ENCODE measurements at places on chromosomes 5 and 9. TPM values are rescaled to one million over a fixed set of nuclear protein-coding genes. Genes with fewer than 3 reads are reported as not detected.
A peak's percentile ranks its signal among the peaks of the same experiment; 100 is the strongest.

- no peak for ATAC-seq
Observed at GRCh38 chr5:82365744-82366228, 87.6 kb upstream of the RPS23 start.

- ATAC-seq = no peak
Observed at GRCh38 chr9:114276908-114277821, 45.7 kb upstream of the ORM1 start.

DNA sequence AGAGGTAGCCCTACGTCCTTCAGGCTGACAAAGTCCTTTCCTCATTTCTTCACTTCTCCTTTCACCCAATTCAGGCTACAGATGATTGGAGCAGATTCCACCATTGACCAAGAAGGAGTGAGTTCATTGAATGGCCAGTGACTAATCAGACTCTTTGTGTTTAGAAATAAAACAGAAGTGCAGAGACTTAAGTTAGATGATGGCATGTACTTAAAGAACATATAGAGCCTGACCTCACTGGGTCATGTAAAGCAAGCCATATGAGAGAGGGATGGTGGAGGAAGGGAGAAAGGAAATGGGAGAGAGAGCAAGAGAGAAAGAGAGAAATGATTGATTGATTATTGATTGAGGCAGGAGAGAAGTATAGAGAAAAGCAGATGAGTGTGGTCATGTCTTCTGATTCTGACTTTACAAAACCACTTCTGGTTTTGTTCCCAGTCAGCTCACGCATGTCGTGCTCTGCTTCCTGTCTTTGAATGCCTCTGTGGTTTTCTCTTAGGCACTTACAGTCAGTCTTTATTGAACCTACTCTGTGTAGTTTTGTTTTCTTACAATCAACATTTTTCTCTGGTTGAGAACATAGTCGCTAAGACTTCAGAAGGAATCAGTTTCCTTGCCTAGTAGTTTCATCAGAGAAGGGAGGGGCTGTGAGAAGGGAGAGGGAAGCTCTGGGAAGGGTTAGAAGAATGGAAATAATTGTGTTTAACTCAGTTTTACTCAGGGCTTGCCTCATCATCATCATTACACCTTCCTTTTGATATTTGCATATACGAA lies 149.2 kb upstream of the KLF9 start:
- peak; percentile 61 for ATAC-seq

FOXD4L3 gene
- not detected for total RNA-seq

SH3PXD2B gene
- total RNA-seq = 61.6 TPM

DNA sequence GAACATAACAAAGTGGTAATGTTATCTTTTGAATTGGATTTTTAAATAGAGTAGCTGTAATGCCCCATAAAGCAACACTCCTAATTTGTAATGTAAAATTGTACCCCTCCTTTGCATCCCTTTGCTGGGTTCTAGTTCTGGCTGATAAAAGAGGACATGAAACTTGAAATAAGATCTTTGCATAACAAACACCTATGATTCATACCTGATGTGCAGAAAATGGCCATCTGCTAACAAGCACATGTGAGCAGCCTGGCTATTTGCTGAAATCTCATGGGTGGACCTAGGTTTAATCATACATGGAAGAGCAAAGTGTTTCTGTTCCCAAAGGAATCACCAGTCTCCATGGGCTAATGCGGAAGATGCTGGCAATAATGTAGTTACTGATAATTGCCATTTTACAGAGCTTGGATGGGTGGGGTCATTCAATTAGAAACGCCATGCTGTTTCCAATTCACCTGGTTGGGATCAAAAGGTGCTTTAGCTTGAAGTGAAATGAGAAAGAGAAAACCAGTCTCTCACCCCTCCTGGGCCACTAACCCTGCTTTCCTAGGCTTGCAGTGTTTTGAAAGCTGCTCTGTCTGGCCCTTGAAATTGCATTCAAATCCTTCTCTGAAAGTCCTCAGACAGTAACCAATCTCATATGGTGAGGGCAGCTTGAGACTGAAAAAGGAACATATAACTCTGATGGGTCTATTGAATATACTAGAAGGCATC lies 585.1 kb downstream of the TLE4 start:
- ATAC-seq = no peak

DNA sequence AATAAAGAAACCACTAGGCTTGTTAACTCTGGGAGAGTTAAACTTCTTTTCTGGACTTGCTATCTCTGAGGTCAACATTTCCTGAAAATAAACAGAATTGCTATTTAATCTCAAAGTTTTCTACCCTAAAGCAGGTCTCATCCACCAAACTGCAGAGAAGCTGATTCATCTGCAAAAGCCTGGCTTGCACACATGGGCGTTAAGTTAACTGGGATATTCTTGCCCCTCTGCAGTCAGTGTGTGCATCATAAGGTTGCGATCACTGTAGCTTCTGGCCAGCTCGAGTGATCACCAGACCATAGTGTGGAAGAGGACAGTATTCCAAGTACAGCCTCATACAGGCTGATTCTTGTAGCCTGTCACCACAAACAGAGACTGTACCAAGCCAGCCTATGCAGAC lies 99.2 kb downstream of the SPOCK1 start:
- no peak for ATAC-seq

DNA sequence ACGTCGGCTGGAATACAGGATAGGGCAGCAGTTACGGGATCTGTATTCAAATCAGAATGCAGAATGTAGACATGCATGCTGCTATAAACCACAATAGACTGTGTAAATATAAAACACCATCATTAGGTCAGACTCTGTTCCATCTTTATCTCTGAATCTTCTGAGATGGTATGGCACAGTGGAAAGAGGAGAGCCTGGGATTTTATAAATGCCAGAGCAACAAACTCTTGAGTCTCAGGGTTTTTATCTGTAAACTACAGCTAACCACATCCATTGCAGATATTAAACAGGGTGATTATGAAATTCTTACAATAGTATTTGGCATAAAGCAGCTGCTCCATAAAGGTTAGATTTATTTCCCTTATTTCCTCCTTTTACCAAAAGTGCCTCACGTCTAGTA lies 108.7 kb downstream of the ZDHHC21 start:
- ATAC-seq = no peak

GRCh38 chr5:111313017-111313724 lies 89.0 kb downstream of the CAMK4 start:
- ATAC-seq = no peak

GRCh38 chr5:67015541-67016191 lies 180.9 kb downstream of the CD180 start:
- peak; percentile 39 for ATAC-seq

GRCh38 chr5:170357955-170358444 lies 31.2 kb downstream of the KCNMB1 start:
- ATAC-seq = peak; percentile 23

RORB gene
- 0.93 TPM for total RNA-seq

All from gastroesophageal sphincter (tissue), 4 donors.